ENCODE measurements at places on chromosomes 13 and 19.

DNA sequence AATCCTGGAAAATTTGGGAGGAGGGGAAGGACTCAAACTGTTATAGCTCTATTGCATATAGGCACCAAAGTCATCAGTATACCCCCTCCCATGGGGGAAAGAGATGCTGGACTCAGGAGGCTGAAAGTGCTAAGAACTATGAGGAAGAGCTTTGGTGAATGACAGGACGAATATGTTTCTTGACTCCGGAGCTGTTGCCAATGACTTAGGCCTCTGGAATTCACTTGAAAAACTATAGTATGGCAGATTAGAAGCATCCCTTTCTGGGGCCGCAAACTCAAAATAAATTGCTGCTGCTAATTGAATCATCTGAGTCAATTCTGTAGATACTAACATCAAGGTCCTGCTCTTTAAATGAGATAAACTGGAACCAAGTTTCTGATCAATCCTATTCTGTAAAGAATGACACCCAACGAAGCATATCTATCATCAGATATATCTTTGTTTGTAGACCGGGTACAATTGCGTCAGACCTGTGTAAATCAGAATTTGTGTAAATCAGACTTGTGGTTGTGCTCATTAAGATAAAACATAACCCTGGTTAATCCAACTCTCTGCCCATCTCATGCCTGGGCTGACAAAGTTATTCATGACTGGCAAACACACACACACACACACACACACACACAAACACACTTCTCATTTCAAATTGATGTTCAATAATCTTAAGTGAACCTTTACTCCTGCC, 1793.8 kb upstream of the PCDH20 start:
- DNase-seq, result no peak

GRCh38 chr13:70255406-70255991, 147.2 kb upstream of the KLHL1 start:
- no peak for DNase-seq

DNA sequence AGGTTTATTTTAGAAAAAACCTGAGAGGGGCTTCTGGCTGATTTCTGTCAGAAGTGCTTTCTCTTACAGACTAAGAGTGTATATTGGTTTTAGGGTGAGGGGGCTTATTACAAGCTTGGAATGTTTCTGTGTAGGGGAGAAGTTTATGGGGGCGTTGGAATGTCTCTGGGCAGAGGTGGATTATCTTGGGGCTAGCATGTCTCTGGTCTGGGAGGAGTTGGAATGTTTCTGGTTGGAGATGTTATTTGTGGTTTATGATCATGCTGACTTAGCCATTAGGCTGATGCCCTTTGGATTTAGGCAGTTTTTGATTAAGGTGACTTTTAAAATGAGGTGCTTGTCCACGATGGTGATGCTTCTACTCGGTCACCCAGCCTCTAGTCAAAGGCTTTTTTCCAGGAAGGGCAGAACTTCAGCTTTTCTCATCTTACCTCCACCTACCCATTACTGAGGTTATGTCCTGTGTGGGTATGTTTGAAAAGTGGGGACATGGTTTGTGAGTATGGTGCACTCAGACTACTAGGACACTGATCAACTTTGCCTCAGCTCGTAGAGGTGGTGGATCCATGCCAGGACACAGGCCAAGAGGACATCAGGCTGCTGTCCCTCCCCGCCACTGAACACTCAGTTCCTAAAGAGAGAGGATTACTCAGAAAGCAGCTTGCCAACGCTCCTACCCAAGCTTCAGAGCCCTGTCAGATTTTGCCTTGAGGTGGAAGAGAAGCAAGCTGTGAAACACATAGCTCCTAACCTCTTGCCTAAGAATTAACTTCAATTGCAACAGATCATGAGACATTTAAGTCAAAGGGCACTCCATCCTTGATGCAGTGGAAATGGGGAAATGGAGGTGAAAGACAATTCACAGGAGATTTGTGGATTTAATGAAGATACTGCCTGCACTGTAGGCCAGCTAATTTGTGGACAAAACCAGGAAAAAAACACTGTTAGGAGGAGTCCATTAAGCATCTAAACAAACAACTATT, 63.6 kb downstream of the ZNF44 start:
- DNase-seq, result no peak

- DNase-seq, result peak; percentile 75
Observed at GRCh38 chr19:4597278-4597974, 37.9 kb upstream of the SEMA6B start.

- DNase-seq, result no peak
Observed at GRCh38 chr13:39767791-39768517, 112.5 kb downstream of the COG6 start.

GRCh38 chr13:31328549-31329235, 128.9 kb downstream of the B3GLCT start:
- DNase-seq, result no peak

DNA sequence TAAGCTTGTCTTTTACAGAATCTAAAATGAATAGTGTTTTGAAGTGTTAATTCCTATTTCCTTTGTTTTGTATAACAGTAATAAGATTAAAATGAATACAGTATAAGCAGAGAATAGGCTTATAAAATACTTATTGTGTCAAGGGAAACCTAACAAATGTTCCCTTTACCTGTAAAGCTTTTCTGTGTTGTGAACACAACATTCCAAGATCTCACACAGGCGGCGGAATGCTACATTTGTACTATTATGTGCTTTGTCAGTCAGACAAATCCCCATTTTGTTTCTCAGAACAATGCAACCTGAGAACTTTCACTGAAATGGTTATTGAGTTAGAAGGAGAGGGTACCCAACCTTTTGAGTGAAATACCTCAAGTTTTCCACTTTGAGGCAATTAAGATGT, 1170.3 kb downstream of the OLFM4 start:
- no peak for DNase-seq

All from WERI-Rb-1 (cell line).